ENCODE measurements at places on chromosomes 16 and 17.

GRCh38 chr17:6684881-6685767, 28.0 kb downstream of the SLC13A5 start:
- no peak for DNase-seq

- no peak for DNase-seq
These were observed 22.1 kb downstream of the TMC7 start for GRCh38 chr16:19005561-19006445.

- no peak for DNase-seq
These were observed 19.7 kb downstream of the FBXO31 start for GRCh38 chr16:87363771-87364455.

GRCh38 chr17:49779739-49780231, 8.7 kb upstream of the KAT7 start:
- no peak for DNase-seq

- no peak for DNase-seq
These were observed 6.8 kb downstream of the SLC13A2 start for GRCh38 chr17:28480278-28480677.

DNA sequence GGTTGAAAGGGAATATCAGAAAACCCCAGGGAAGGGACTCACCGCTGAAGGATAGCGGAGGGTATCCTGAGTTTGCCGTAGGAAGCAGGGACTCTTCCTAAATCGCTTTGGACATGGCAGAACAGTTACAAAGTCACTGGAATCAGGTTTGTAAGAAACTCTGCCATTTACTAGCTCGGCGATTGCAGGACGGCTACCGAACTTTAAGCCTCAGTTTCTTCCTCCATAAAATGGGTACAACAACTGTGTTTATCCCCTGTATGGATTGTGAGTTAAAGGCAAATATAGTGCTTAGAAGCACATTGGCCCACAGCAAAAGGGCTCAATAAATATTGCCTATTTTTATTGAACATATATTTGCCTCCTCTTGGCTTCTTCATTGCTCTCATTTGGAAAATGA, 90.6 kb downstream of the MAF start:
- DNase-seq = no peak

Data from GM13977 (cell line).